ENCODE measurements at places on chromosomes 3 and 15. TPM values are rescaled to one million over a fixed set of nuclear protein-coding genes. Genes with fewer than 3 reads are reported as not detected.

TTLL13 gene
- not detected for total RNA-seq

SRGAP3 gene
- 11.7 TPM for total RNA-seq

UROC1 gene
- not detected for total RNA-seq

IL5RA gene
- total RNA-seq = not detected

RGMA gene
- total RNA-seq = 33.0 TPM

RETNLB gene
- total RNA-seq = not detected

SLC9C1 gene
- total RNA-seq = not detected

ERICH6 gene
- 0.84 TPM for total RNA-seq

EPHA6 gene
- total RNA-seq = 0.78 TPM

DNA sequence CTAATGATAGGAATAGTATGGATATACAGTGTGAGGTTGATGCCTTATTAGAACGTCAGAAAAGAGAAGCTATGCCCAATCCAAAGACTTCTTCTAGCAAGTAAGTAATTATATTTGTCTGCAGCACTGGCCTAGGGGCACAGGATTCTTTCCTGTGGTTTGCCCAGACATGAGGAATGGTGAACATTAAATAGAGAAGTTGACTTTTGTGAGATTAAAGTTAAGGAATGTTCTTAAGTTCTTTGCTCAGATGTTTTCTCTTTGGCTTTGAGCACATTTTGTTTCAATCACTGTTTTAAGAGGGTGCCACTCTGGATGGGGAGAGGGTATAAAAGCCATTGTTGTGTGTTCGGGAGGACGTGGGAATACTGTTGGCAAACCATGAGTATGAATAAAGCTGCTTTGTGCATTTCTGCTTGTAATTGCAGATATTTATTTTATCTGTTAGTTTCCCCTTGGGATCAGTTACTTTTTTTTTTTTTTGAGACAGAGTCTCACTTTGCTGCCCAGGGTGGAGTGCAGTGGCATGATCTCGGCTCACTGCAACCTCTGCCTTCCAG lies 8.3 kb downstream of the KIF23 start:
- no peaks in the 10 kb centered on the region for H3K4me1 ChIP-seq
- H3K27ac ChIP-seq = no peak overlapping the region
- H3K36me3 ChIP-seq = no peaks in the 10 kb centered on the region
- no peaks in the 10 kb centered on the region for H3K27me3 ChIP-seq
- no peak for DNase-seq

- H3K4me3 ChIP-seq = no peak overlapping the region
- no peaks in the 10 kb centered on the region for H3K4me1 ChIP-seq
- no peak for DNase-seq
- H3K36me3 ChIP-seq = no peaks in the 10 kb centered on the region
- no peak overlapping the region for H3K27ac ChIP-seq
- H3K27me3 ChIP-seq = no peaks in the 10 kb centered on the region
Observed at GRCh38 chr3:104584682-104585081, 782.0 kb upstream of the ALCAM start.

- peaks cover 47% of the 10 kb centered on the region for H3K4me1 ChIP-seq
- no peaks in the 10 kb centered on the region for H3K27me3 ChIP-seq
- DNase-seq = no peak
Observed at GRCh38 chr15:70264014-70264582, 166.4 kb upstream of the TLE3 start.

DNA sequence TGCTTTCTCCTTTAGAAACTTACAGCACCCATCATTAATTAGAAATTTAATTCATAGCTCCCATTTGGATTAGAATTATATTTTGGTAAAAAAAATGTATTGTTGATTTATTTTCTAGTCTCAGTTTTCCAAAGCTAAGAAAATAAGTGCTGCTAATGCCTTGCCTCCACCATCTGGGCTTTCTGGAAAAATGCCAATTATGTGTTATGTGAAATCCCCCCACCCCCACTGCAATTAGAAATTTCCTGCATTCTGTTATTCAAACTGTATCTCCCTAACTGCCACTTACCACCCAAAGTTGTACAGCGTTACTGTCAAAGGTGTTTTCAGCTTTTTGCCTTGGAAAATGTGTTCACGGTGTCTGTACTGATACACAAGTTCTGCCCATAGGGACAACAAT lies 617.2 kb upstream of the UBE2E2 start:
- DNase-seq = no peak
- no peaks in the 10 kb centered on the region for H3K4me1 ChIP-seq
- H3K27ac ChIP-seq = no peak overlapping the region
- H3K4me3 ChIP-seq = no peak overlapping the region
- no peaks in the 10 kb centered on the region for H3K27me3 ChIP-seq

DNA sequence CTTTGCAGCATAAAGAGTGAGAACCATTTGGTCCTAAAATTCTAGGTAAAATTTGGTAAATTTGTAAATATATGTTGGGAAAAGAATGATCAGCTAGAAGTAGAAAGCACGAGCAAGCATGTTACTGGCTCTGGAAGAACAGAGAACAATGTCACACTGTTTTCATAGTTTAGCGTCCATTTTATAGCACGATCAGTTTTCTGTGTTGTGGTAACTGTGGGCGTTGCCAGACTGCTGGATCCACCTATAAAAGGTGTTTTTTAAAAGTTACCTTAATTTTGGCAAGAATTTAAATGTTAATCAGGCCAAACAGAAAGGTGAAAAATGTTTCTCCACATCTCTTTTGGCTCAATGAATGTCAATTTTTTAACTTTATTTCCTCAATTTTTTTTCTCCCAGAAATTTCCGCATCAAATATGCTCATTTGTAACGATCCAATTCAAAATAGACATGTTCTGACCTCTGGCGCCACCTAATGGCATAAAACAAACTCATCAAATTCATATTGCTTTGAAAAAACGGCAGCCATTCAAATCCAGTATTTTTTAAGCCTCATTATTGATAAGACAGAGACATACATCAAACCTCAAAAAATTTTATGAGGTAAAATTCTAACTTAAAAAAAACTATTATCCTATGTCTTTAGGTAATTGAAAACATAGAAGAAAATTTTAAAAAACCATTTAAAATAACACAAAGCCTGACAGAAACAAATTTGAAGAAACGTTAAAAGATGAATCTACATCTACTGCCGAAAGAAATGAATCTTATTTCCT lies 5.5 kb upstream of the GP5 start:
- H3K4me1 ChIP-seq = no peaks in the 10 kb centered on the region
- H3K4me3 ChIP-seq = no peak overlapping the region
- no peaks in the 10 kb centered on the region for H3K27me3 ChIP-seq
- peak; percentile 73 for DNase-seq
- no peaks in the 10 kb centered on the region for H3K36me3 ChIP-seq
- no peak overlapping the region for H3K27ac ChIP-seq

DNA sequence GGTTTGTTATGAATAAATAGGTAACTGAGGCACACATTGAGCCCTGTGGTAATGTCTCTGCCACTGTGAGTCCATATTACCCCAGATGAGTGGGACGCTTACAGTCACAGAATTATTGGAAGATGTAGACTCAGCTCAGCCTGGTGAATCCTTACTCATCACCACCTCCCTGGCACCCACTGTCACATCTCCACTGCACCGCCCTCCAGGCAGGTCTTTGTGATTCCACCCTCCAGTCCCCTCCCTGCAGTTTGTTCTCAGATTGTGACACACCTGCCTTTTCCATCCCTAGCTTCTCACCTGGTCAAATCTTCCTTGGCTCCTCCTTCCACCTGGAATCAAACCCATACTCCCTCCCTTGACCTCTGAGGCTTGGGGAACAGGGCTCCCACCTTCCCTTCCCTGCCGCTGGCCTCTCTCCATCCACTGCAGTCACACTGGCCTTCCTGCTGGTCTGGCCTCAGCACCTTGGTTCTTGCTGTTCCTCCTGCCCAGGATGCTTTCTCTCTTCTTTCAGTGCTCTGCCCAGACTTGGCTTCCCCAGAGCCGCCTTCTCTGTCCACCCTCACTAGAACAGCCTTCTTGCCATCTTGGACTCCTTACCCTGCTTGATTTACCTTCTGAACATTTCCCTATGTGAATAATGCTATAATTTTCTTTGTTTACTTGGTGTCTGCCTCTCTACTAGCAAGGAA lies 9.4 kb downstream of the SLC6A20 start:
- no peak for DNase-seq
- H3K27ac ChIP-seq = no peak overlapping the region
- no peaks in the 10 kb centered on the region for H3K4me1 ChIP-seq

Measured in tibial nerve (tissue), 4 donors.